Renal cortical epithelial cell (primary cell): ENCODE measurements at places on chromosomes 2 and 18. TPM values are rescaled to one million over a fixed set of nuclear protein-coding genes. Genes with fewer than 3 reads are reported as not detected.
A peak's percentile ranks its signal among the peaks of the same experiment; 100 is the strongest.

The RSAD2 gene
- total RNA-seq = 0.20 and 12.0 TPM in 2 replicates

The CRYGC gene
- total RNA-seq = not detected in 2 replicates

The BCS1L gene
- total RNA-seq = 30.0 and 35.6 TPM in 2 replicates

The ALKAL2 gene
- 3.9 and 12.9 TPM in 2 replicates for total RNA-seq

The LRP1B gene
- 0.17 and 4.3 TPM in 2 replicates for total RNA-seq

DNA sequence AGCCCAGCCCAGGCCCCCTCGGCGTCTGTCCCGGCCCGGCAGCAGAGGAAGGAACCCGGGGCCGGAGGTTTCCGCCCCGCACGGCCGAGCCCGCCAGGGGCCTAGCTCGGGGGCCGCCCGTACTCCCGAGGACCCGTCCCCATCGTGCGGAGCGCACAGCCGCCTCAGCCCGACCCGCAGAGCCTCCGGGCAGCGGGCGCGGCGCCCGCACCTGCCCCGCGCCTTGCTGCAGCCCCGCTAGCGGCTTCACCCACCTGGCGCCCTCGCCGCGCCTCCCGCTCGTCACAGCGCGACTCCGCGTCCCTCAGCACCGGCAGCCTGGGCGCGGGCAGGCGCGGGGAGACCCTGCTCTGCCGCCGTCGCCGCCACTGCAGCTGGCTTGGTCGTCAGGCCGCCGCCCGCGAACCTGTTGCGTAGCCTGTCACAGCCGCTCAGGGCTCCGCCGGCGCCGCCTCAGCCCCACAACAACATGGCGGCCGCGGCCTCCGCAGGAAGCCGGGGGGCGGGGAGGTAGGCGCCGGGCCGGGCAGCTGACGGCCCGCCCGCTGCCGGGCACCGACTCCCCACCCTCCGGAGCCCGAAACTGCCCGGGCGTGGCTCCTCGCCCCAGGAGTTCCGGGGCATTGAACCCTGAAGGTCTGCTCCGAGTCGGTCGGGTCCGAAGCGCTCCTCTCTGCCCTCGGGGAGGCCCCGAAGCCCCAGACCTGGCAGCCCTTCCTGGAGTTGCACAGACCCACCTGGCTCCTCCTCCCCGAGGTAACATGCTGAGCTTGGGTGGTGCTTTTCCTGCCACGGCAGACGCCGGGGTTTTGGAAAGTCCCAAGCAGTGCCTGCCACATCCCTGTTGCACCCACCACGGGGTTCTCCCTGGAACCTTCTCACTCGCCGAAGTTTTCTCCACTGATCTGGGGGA is at the start of gene ITSN2:
TSS of gene ITSN2 (minus strand) at position 487 of the 913 bp plus-strand sequence. CDS start 32,454 bp downstream, outside the sequence.
- DNase-seq = peak; percentile 57

- DNase-seq = no peak
Observed at GRCh38 chr2:54514822-54515569, 58.9 kb downstream of the SPTBN1 start.

The TUBA3E gene
- total RNA-seq = not detected in 2 replicates

The COLEC12 gene
- 0.52 and 34.7 TPM in 2 replicates for total RNA-seq

The MERTK gene
- 4.4 and 5.7 TPM in 2 replicates for total RNA-seq

DNA sequence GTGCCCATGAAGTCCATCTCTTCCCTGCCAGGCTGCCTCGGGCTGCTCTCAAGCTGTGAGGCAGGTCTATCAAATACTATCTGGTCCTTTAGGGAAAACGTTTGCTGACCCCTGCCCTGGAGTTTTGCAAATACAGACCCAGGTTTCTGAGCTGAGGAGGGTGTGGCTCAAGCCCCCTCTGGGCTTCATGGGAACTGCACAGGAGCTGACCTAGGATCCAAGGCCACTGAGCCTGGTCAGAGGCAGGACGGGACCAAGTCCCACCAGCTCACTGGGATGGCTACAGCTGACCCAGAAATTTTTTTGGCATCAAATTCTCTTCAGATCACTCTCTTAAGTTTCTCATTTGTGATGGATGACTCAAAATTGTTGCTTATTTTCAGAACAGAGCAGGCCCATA is 14.1 kb downstream of the ZNF516 start:
- DNase-seq = no peak

GRCh38 chr2:25378731-25379490 is 37.2 kb upstream of the DNMT3A start:
- DNase-seq = peak; percentile 55

- peak; percentile 74 for DNase-seq
Observed at GRCh38 chr18:48922801-48923730, 27.7 kb downstream of the SMAD7 start.

GRCh38 chr2:11389052-11389420 is 44.6 kb upstream of the ROCK2 start:
- DNase-seq = no peak

GRCh38 chr18:10116574-10116973 is 202.8 kb downstream of the VAPA start:
- no peak for DNase-seq
